ENCODE measurements at places on chromosomes 11 and 22. TPM values are rescaled to one million over a fixed set of nuclear protein-coding genes. Genes with fewer than 3 reads are reported as not detected.

DNA sequence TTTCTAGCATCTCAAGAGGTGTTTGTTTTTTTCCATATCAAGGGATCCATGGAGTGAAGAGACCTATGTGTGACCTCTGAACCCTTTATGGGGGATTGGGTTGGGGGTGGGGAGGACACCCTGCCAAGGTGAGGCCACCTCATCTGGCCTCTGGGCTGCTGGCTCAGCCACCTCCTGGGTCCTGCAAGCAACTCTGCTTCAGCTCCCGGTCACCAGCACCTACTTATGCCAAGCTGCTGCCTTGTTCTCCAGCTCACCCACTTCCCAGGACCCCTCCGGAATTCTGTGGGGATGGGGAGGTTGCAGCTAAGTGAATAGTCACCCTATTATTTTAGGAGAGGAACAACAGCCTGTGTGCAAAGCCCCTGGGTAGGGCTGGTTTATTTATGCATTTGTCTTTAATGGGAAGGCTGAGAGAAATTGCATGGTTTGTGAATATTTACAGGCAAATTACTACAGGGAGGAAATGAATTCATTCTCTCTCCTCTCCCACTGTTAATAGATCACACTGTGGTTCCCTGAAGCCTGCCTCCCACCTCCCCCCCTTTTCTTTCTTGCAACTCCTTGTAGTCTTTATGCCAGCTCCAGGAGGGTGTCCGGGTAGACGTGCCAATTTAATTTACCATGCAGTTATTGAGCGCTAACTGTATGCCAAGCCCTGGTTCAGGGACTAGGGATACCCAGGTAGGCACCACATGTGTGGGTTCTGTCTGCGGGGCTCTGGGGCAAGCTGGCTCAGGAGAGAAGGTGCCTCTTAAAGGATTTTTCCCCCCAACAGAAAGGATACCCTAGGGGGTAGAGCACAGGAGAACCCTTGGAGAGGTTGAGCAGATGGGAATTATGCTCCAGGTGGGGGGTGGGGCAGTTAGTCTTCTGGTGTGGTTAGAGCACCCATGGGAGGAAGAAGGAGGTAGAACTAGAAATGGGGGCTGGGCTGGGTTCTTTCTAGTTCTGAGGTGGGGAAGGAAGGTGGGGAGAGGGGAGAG is 50.7 kb downstream of the TSPAN18 start:
- H3K27ac ChIP-seq = no peak overlapping the region
- H3K27me3 ChIP-seq = peaks cover 14% of the 10 kb centered on the region
- no peak overlapping the region for H3K4me3 ChIP-seq
- H3K4me1 ChIP-seq = peaks cover 30% of the 10 kb centered on the region
- DNase-seq = no peak

GRCh38 chr22:29689206-29689879 is 30.5 kb upstream of the CABP7 start:
- DNase-seq = no peak
- H3K27me3 ChIP-seq = no peaks in the 10 kb centered on the region
- no peak overlapping the region for H3K27ac ChIP-seq
- H3K4me1 ChIP-seq = peaks cover 13% of the 10 kb centered on the region

The OR51B5 gene
- total RNA-seq = 120 TPM

- H3K27me3 ChIP-seq = no peaks in the 10 kb centered on the region
- no peak overlapping the region for H3K27ac ChIP-seq
- no peaks in the 10 kb centered on the region for H3K4me1 ChIP-seq
Measured at GRCh38 chr11:34870548-34871196, 45.5 kb downstream of the APIP start.
